Skin of body (tissue), 3 donors: ENCODE measurements at places on chromosomes 7 and 10. TPM values are rescaled to one million over a fixed set of nuclear protein-coding genes. Genes with fewer than 3 reads are reported as not detected.

The AASS gene
- total RNA-seq: 33.1 TPM

- DNase-seq: no peak
Observed at GRCh38 chr7:93779115-93779514, 111.4 kb downstream of the TFPI2 start.

The ERCC6 gene
- 17.2 TPM for total RNA-seq

DNA sequence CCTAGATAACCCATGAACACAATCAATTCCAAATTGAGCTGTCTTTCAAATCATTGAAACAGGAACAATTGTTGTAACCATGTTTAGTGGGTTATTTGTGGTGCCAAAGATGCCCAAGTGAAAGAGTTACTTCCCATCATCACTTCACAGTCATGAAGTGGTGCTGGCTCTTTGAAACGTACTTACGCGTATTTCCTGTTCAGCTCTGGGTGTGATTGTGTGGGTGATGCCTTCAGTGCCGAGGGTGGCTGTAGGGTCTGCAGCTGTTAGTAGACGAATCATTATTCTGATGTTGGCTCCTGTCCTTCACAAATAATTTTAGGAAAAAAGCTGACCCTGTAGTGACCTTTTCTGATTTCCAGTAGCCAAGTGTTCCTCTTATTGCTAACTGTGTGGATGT lies 323.1 kb upstream of the KIAA1217 start:
- DNase-seq: no peak

The TMEM176A gene
- total RNA-seq: 8.8 TPM

The CACNB2 gene
- 2.6 TPM for total RNA-seq

The SFTPA2 gene
- total RNA-seq: not detected

The IFIT1B gene
- total RNA-seq: 4.9 TPM

DNA sequence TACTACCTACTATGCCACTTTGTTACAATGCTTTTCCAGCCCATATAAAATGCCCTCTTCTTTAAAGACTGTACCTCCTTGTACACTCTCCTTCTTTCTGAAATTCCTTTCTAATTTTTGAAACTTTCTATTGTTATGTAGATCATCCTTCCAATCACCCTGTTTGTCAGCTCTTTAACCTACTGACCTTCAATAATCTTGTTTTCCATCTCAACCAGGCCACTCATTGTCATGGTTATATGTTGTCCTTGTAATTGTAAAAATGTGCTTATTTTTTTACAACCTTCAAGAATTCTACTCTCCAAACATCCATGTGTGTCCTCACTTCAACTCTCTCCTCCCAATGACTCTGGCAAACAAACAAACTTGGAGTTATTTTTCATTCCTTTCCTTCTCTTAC lies 1172.6 kb upstream of the CELF2 start:
- no peak for DNase-seq

DNA sequence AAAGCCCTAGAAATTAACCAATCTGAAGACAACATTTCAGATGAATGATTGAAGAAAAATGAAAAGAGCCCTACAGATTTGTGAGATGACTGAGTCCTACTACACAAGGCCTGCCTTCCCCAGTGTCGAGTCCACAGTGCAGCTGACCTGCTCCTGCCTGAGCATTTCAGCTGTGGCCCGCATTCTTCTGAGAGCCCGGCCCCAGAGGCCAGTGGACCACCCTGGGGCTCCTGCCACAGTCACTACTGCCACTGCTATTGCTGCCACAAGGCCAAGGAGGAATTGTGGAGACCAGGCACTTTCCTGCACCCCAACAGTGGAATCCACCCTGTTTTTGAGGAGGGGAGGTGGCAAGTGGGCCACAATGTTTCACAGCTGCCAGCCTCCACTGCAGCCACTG lies 19.6 kb upstream of the ZNF735 start:
- DNase-seq: no peak

DNA sequence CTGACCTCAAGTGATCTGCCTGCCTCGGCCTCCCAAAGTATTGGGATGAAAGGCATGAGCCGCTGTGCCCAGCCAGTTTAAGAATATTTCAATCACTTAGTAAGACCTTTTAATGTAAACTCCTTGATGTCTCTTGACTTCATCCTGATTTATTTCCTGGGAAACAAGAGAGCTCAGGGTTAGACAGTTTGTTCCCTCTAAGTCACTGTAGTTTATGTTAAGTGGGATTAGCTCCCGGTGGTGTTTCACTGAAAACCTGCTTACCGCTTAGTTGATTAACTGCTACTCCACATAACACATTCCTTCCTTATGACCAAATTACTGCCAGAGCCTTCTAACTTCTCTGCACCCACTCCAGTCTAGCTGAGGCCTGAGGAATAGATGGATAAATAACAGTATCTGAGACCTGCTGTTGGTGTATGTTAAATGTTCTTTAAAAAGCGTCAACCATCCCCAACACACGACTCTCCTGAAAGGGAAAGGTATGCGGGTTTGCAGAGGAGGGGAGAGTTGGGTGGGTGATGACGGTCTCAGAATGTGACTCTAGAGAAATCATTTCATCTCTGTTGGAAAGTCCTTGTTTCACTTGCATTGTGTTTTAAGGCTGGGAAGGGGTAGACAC lies 48.7 kb downstream of the CREB3L2 start:
- peak; percentile 57 for DNase-seq

DNA sequence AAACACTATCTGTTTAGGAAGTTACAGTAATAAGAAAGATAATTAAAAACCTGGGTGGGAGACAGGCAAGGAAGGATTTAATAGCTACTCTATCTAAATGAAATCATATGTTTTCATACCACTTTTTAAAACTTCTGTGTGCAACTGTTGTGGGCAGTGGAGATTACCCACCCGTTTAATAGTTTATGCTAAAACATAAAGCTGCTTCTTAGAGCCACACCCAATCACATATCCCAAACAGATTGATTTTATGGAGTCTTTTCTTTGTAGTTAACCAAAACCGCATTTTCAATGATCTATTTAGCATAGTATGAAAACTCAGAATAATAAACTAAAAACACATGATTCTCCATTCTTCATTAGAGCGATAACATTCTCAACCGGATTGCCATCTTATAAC lies 304.1 kb downstream of the AGMO start:
- peak; percentile 43 for DNase-seq

- DNase-seq: no peak
Observed at GRCh38 chr7:553636-554111, 34.0 kb upstream of the PDGFA start.

GRCh38 chr7:7761974-7762779 lies 43.8 kb upstream of the RPA3 start:
- peak; percentile 47 for DNase-seq

DNA sequence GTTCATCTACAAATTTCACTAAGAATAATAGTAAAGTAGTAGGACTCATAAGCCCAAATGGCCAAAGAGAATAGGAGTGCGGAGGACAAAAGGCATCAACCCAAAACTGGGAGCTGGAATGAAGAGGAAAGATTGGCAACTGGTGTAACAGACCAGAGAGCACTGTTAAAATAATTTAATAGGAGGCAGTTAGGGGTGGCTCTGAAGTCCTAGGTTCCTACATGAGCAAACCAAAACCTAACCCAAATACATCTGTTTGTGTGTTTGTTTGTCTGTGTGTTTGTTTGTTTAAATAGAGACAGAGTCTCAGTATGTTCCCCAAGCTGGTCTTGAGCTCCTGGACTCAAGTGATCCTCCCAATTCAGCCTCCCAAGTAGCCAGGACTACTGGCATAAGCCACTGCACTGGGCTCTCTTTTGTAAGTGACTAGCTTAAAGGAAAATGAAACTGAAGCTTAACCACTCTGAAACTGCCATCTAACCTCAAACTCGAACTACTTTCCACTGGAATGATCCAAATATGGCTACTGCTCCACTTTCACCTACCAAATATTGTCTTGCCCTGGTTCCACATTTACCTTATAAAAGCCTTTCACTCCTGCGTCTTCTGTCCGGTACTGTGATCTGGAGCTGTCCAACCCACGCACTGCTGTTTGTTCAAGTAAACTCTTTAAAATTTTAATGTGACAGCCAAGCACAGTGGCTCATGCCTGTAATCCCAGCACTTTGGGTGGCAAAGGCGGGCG lies 94.9 kb downstream of the AKR1D1 start:
- DNase-seq: no peak

- DNase-seq: no peak
Observed at GRCh38 chr7:44348300-44348699, 22.9 kb upstream of the CAMK2B start.

DNA sequence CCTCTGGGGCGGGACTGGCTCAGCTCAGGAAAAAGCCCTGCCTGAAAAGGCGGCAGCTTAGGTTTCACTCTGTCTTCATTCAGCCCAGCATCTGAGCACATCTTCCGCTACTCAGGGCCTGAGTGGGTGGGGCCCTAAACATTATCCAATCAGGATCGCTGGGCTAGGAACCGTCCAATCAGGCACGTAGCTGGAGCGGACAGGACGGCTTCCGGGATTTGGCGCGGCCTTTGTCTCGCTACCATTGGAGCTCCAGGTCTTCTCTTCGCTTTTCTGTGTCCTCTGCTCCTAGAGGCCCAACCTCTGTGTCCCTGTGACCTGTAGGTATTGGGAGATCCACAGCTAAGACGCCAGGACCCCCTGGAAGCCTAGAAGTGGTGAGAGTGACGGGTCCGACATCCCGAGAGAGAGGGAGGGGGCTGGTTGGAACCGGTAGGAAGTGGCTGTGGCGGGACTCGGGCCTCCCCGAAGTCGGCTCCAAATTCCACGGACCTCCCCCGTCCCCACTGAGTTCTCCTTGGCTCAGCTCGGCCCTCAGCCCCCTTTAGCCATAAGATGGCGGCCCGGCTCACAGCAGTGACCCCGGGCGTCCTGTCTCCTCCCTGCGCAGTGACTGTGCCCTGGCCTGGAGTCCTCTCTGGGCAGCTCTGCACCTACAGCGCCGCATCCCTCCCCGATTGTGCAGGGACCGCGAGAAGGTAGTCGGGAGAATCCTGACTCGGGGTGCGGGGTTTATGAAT lies 99.1 kb downstream of the ZNF680 start:
- peak; percentile 8 for DNase-seq
